ENCODE measurements at places on chromosomes 7 and 10.

DNA sequence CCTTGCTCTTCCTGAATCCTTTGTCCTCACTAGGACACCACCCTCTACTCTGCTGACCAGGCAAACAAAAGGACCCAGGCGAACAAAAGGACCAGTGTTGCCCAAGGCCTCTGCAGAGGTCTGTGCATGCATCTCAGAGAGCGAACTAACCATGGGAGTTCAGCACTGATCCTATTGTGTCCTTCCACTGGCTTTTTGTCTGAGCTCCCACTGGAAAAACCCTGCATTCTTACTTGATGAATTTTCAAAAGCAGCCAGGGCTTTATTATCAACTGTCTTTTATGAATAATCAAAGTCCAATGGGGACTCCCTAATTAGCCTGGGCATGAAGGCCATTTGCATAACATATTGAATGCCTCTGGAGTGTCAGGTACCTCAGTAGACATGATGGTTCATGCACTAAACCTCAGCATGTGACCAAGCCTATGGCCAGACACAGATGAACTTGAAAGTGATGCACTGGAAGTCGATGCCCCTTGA lies 140.6 kb downstream of the KCNMA1 start:
- no peak for DNase-seq

- no peak for DNase-seq
These were observed 58.7 kb downstream of the KLHDC10 start for GRCh38 chr7:130129011-130129411.

- DNase-seq: no peak
These were observed 51.2 kb upstream of the STK17A start for GRCh38 chr7:43531700-43532099.

- DNase-seq: no peak
These were observed 93.4 kb downstream of the AVL9 start for GRCh38 chr7:32588657-32589056.

- DNase-seq: no peak
These were observed 4.8 kb downstream of the GPR146 start for GRCh38 chr7:1049006-1049741.

All from activated naive CD4-positive, alpha-beta T cell treated with Interleukin-2 at 50 U/mL for 16 hours (primary cell).